Activated T-helper 1 cell treated with anti-CD3 and anti-CD28 coated beads, Interleukin-12 subunit alpha, Interleukin-12 subunit beta, Interleukin-2, Interleukin-4 antibody, amounts not matched to agents 30 ng/mL and 10 ng/mL and 1 ng/mL, durations not matched to agents 14 hours and 24 hours and 36 hours (primary cell): ENCODE measurements at places on chromosomes 3 and 15. TPM values are rescaled to one million over a fixed set of nuclear protein-coding genes. Genes with fewer than 3 reads are reported as not detected.

The FYCO1 gene
- 16.1 and 16.3 TPM in 2 replicates for total RNA-seq

The ANKRD34C gene
- not detected in 2 replicates for total RNA-seq

The SOX14 gene
- total RNA-seq: not detected in 2 replicates

The IFT122 gene
- 10.0 and 14.7 TPM in 2 replicates for total RNA-seq

The NLGN1 gene
- not detected in 2 replicates for total RNA-seq

The RTP1 gene
- total RNA-seq: not detected in 2 replicates

The OR5K2 gene
- total RNA-seq: not detected in 2 replicates

The SPCS1 gene
- 122 and 132 TPM in 2 replicates for total RNA-seq

The GCNT3 gene
- total RNA-seq: not detected in 2 replicates

The VILL gene
- total RNA-seq: 11.6 and 13.4 TPM in 2 replicates

The MYH15 gene
- total RNA-seq: 0.10 and 0.12 TPM in 2 replicates
